ELR (cell line): ENCODE measurements at places on chromosomes 1 and 21.

DNA sequence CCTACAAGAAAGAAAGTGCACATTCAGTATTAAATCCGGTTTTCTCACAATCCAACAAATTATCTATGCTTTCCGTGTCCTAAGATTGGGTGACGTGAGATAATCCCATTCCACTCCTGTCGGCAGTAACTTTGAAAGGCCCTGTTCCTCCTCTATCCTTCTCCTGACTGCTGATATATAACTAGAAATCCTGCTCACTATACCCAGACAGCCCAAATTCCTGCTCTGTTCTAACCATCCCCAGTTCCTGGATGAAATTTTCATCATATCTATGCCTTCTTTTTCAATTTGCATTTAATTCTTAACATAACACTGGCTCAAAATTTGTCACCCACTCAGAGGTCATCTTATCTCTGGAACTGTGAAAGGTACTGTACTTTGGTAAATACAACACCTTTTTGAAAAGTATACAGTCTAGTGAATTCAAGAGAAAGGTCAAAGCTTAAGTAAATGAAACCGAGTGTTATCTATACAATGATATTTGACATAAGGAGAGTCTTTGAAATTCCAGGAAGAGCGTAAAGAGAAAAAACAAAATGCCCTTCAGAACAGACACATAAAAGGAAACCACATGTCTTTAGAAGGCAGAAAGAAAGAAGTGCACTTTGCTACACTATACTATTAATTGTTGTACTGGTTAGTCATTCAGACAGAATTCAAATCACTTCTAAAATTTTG lies 200.5 kb upstream of the NEGR1 start:
- no peak for DNase-seq

DNA sequence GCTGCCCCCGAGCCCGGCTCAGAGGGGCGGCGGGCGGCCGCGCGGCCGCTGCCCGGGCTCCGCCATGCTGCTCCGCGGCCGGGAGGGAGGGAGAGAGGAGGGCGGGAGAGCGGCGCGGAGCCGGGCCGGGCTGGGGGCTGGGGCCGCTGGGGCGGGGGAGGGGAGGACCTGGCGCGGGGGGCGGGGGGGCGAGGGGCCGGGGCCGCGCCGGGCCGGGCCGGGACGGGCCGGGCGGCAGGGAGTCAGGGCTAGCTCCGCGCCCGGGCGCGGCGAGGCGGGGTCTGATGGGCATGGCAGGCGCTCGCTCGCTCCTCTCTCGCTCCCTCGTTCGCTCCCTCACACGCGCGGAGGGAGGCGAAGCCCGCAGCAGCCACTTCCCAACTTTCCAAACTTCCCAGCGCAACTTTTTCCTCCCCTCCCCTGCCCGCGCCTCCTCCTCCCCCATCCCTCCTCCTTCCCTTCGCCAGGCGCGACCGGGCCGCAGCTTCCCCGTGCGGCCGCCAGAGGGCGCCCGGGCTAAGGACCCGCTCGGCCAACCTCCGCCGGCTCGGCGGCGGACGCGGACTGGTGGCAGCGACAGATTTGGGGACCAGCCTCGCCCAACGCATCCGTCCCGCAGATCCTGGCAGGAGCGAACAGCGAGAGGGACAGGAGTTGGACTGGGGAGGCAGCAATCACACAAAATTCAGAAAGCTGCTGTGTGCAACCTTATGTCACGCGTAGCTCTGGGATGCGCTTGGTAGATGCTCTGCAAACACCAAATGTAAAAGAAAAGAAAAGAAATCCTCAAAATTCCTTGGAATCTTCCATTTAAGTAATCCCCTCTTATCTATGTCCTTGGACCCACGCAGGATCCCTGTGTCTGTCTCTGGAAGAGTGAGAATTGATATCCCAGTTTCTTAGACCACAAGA lies at the start of gene TRABD2B:
TSS of gene TRABD2B (minus strand) at position 97 of the 912 bp plus-strand sequence.
- DNase-seq = peak; percentile 50

DNA sequence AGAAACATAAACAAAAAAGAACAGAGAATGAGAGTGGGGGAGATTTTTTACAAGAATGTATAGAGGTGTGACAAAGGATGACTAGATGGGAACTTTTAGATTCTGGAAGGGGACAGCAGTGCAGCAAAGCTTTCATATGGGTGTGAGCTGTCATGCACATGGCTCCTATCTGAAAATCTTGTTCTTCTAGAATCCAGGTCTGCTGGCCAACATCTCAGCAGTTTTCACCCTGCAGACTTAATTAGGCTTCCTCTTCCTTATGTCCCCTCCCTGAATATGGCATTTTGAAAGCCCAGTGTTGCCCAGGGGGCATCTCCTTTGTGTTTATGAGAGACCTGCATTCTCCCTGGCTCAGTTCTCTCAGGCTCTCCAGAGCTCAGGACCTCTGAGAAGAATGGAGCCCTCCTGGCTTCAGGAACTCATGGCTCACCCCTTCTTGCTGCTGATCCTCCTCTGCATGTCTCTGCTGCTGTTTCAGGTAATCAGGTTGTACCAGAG lies at the start of gene CYP4Z1:
TSS of gene CYP4Z1 (plus strand) at position 135 of the 498 bp plus-strand sequence. CDS start at position 395, 260 bp downstream.
- DNase-seq = no peak

GRCh38 chr1:20184997-20185833 lies 681 bp upstream of the UBXN10 start:
- no peak for DNase-seq

DNA sequence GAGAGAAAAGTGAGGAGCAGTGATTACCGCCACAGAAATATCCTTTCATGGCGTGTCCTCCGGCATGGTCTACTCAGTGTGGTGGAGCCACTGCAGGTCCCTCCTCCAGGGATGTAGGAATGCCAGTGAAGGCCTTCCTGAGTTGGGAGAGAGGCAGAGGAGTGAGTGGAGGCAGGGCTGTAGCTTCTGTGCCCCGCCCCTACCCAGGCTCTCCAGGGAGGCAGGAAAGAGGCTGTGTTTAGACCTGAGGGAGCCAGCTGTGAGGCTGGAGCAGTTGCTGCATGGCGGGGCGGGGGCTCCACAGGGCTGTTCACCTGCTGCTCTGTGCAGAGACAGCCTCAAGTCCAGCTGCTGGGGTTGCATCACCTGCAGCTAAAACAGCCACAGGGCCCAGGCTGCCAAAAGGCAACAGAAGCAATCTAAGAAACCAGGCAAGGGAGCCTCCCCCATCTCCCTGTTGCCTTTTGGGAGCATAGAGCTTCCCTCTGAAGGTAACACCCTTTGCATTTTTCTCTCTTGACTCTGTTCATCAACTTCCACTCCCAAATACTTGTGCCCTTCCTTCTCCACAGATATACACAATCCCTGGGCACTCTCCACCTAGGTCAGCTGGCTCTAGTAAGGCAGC lies 801 bp upstream of the ANXA9 start:
- peak; percentile 38 for DNase-seq

DNA sequence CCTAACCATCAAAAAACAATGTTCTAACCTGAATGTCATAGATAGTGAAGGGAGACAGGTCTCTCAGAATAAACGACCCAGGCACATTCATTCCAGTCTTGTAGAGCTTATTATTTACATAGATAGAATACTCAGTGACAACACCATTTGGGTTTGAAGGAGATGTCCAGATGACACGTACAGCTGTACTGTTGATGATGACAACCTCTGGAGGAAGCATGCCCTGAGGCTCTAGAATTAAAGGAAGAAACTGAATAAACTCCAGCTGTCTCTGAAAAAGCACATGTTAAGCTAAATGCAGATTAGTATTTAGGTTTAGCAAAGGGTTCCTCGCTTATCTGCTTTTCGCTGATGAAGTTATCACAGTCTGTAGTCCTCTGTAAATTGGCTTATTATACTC lies 277.2 kb downstream of the KCTD3 start:
- DNase-seq = peak; percentile 49
